ENCODE measurements at places on chromosomes 12 and 14. TPM values are rescaled to one million over a fixed set of nuclear protein-coding genes. Genes with fewer than 3 reads are reported as not detected.

- peaks cover 62% of the 10 kb centered on the region for H3K36me3 ChIP-seq
- H3K27ac ChIP-seq: peak overlapping the region; percentile 18
- no peak for DNase-seq
- no peaks in the 10 kb centered on the region for H3K27me3 ChIP-seq
- peak overlapping the region; percentile 8 for H3K4me3 ChIP-seq
- H3K4me1 ChIP-seq: peaks cover 68% of the 10 kb centered on the region
Measured at GRCh38 chr14:53147208-53147607, 5.9 kb downstream of the DDHD1 start.

DNA sequence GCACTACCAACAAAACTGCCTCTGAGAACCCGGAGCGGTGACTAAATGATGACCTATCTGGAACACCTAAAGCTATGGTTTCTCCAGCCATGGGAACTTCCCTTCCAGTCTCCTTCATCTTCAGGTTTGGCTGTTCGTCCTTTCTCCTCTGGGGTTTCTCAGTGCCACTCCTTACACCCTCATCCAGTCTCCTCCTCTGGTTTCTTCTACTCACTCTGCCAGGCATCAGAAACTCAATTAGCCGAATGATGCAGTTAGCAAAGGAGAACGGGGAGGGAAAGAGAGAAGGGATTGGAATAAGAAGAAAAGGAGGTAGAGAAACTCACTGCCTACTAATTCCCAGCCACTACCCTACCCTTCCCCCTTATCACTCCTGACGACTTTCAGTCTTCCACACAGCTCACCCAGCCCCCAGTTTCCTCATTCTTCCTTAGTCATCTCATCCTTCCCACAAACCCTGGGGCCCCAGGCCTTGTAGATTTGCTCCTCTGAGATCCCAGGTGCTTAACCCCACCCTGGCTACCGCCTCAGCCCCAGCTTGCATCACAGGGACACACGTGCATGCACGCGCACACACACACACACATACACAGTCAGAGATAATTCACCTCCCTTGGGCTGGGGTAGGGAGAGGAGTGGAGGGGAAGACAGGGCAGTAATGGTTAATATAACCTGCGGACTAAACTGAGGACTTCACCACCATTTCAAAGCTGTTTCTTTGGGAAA, 13.0 kb downstream of the FGD6 start:
- H3K4me1 ChIP-seq: peaks cover 4% of the 10 kb centered on the region
- H3K36me3 ChIP-seq: no peaks in the 10 kb centered on the region
- no peak for DNase-seq
- H3K27ac ChIP-seq: peak overlapping the region; percentile 27
- no peak overlapping the region for H3K4me3 ChIP-seq

DNA sequence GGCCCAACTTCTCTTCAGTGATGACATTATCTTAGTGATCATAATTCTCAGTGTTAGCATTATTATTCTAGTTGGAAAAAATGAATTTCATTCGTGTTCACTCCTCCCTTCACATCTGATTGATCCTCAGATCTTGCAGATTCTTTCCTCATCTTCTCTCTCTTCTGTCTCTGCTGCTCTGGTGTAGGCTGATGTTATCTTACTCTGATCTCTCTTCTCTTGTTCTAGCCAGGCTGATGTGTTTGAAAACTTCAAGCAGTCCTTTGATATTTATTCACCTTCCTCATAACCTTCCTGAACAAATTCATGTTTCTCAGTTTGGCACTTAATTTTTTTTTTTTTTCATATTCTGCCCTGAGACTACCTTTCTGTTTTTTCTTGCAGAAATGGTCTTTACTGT, 5.6 kb upstream of the TBK1 start:
- H3K27me3 ChIP-seq: no peaks in the 10 kb centered on the region
- peaks cover 62% of the 10 kb centered on the region for H3K36me3 ChIP-seq
- H3K4me3 ChIP-seq: no peak overlapping the region
- peaks cover 19% of the 10 kb centered on the region for H3K4me1 ChIP-seq

DNA sequence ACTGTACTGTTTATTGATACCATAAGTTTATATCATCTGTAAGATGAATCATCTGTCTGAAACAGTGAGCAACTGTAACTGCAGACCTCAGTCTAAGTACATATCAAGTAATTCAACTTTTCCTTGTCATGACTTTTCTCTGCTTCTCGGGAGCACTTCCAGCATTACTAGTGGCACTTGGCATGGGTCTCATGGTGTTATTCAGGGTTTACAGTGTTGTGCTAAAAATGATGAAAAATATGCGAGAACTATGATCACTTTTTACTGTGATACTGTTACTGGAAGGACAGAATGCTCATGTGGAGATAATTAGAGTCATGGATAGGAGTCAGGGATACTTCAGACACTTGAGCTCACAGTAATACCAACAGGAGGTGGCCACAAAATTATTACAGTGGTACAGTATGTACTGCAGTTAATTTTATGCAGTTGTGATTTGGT, 8.3 kb downstream of the KTN1 start:
- peaks cover 56% of the 10 kb centered on the region for H3K4me1 ChIP-seq
- peaks cover 11% of the 10 kb centered on the region for H3K36me3 ChIP-seq
- peak overlapping the region; percentile 0 for H3K27ac ChIP-seq
- no peaks in the 10 kb centered on the region for H3K27me3 ChIP-seq
- DNase-seq: no peak
- no peak overlapping the region for H3K4me3 ChIP-seq

- H3K4me1 ChIP-seq: no peaks in the 10 kb centered on the region
- H3K4me3 ChIP-seq: no peak overlapping the region
- no peak for DNase-seq
- no peak overlapping the region for H3K27ac ChIP-seq
Measured at GRCh38 chr12:29564925-29565324, 67.4 kb upstream of the OVCH1 start.

The BCL2L14 gene
- total RNA-seq: 3.7 TPM

The MYL2 gene
- total RNA-seq: not detected
